Spleen (tissue), 13 donors: ENCODE measurements at places on chromosomes 13 and 19. TPM values are rescaled to one million over a fixed set of nuclear protein-coding genes. Genes with fewer than 3 reads are reported as not detected.

The ZNF814 gene
- 28.4 TPM for total RNA-seq

The ZNF439 gene
- 18.3 TPM for total RNA-seq

DNA sequence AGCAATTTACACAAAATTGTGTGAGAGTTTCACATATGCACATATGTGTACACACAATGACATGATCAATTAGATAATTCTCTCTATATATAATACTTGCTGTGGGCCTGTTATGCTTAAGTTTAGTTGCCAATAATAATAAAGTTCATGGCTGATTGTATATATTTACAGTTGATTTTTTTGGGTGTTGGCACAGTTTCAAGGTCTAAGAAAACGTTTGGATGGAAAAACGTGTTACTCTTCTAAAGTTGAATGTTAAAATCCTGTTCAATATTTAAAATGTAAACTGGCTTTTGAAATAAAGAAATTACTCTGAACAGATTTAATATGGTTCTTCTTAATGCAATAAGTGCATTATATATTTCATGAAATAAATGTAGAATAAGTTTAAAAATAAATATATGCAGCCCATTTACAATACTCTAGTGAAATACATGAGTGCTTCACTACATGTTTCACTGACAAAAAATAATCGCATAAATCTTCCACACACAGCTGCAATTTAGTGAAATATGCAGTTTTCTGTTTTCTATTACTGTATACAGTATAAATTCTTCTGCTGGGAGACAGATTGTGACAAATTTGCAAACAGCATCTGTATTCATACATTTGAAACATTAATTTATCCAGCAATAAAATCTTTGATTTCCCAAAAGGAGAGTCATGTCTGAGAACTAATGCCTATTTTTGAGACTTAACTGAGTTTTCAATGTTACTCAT is 586.9 kb upstream of the KLHL1 start:
- H3K36me3 ChIP-seq = no peaks in the 10 kb centered on the region
- no peak for DNase-seq
- H3K27me3 ChIP-seq = no peaks in the 10 kb centered on the region
- H3K27ac ChIP-seq = no peak overlapping the region
- H3K4me1 ChIP-seq = no peaks in the 10 kb centered on the region

The IRGC gene
- not detected for total RNA-seq
